Activated CD4-positive, alpha-beta T cell treated with anti-CD3 and anti-CD28 coated beads for 48 hours (primary cell): ENCODE measurements at places on chromosomes 12 and 14.

DNA sequence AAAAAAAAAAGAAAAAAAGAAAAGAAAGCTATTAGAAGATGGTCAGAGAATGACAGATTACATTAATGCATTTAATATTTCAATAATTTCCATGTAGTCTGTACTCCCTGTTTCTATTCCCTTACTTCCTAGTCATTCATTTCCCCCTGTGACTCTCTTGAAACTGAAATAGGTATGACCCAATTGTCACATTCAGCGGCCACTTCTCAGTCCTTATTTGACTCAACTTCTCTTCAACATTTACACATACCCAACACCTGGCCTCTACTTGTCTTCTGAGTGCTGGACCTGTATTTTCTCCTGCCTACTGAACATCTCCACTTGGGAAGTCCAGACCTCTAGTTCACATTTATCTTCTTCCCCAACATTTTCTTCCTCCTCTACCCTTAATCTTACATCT is 7.2 kb downstream of the EEA1 start:
- DNase-seq, result peak; percentile 19

DNA sequence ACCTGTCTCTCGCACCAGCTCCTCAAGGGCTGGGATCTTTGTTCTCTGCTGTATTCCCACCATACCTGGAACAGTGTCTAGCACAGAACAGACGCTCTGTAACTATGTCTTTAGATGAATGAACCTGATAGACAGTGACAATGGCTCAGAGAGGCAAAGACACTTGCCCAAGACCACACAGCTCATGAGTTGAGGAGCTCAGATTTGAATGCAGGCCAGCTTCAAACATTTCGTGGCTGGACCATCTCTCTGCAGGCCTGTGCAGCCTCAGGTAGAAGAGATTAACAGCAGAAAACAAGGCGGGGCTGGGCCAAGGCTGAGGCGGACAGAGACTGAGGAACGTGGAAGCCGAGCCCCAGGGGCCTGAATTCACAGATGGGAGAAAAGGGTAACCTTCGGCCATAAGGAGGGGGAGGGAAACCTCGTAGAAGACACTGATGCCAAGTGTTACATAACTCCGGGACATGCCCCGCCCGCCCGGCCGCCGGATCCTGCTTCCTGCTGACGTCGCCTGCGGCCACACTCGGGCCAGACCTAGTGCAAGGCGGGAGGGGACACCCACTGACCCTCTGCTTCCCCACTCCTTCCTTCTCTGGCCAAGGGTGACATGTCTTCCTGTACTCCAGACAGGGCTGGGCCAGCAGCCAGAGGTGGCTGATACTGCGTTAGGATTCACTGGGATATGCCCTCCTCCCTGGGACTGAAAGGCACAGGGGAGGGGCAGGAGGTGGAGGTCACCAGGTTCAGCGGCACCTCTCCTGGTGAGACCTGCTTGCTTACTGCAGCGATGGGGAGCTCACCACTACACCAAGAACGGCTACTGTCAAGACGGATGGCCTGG is 86.8 kb downstream of the RFLNA start:
- no peak for DNase-seq

- DNase-seq, result no peak
These were observed 30.7 kb downstream of the HVCN1 start for GRCh38 chr12:110658242-110658641.

DNA sequence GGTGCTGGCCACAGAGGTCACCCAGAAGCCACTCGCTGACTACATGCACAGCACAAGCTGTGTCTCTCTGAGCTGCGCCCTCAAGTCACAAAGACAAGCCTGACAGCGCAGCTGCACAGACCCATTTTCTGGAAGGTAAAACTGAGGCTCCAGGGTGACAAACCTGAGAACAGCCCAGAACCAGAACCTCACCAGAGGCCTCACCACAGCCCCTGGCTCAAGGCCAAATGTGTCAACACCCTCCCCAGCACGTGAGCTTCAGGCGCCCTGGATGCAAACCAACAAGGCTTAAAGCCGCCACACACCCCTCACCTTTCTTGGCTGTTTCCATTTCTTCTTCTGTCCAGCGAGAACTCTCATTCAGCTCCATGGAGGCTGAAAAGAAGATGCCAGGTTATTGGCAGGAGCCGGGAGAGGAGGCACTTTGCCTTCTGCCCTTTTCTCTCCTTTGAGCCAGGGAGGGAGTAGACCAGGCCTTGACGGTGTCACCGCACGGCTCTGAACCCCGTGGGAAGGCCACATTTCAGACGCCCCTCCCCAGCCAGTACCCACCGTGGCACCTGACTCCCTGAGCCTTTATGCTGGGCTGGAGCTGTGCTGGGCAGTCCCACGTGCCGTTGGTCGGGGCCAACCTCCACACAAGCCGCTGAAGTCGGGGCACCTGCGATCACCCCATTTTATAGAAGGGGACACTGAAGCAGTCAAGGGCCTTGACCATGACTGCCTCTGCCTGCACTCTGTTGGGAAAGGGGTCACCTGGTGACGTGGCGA is 103.1 kb downstream of the RFLNA start:
- DNase-seq, result no peak

- DNase-seq, result no peak
These were observed 458.3 kb downstream of the ETNK1 start for GRCh38 chr12:23083267-23083666.

GRCh38 chr14:77989441-77989991 is 180.7 kb upstream of the NRXN3 start:
- DNase-seq, result no peak

- no peak for DNase-seq
These were observed 7.1 kb upstream of the BHLHE41 start for GRCh38 chr12:26131936-26132335.

DNA sequence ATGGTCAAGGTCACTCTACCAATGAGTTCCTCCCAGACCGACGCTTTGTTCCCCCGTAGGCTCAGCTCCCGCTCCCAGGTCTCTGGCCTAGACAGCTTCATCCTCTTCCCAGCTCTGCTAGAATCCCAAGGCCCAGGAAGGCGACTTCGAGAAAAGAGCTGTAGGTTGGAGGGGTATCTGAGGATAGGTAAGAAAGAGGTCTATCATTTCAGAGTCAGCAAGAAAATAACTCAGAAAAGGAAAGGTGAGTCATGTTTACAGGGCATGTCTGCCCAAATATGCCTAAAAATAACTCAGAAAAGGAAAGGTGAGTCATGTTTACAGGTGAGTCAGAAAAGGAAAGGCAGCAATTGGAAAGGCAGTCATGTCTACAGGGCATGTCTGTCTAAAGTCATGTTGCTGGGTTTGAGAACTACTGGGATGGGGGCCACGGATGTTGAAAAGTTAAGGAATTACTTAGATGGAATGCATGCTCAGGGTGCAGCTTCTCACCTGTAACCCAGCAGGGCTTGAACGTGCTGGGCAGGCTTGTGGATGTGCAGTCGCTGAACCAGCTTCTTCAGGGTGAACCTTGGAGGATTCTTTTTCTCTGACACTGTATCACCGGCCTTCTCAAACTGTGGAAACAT is 12.2 kb downstream of the TEP1 start:
- peak; percentile 27 for DNase-seq

DNA sequence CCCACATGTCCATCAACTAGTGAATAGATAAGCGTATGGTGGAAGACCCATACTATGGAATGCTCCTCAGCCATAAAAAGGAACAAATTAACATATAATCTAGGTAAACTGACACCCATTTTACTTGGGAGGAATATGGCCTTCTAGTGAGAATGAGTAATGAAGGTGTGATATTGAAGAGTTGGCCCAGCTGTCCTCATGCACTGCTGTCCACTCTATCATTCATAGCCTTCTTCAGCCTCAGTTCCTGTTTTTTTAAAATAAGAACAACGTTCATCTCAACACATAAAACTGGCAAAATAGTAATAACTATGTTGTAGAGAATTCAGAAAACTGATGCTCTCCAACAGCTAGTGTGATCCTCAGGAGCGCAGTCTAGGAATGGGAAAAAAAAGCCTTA is 26.5 kb upstream of the OXA1L start:
- DNase-seq, result no peak

DNA sequence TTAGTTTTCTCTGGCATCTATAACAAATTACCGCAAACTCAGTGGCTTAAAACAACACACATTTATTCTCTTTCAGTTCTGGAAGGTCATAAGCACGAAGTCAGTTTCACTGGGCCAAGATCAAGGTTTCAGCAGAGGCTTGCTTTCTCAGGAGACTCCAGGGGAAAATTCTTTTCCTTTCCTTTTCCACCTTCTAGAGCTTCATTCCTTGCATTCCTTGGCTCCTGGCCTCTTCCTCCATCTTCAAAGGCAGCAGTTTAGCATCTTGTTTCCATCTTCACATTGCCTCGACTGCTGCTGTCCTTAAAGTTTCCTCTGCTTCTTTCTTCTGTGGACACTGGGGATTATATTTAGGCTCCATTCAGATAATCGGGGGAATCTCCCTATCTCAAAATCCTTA is 106.1 kb downstream of the PDE3A start:
- no peak for DNase-seq

- DNase-seq, result no peak
These were observed 185.4 kb downstream of the TMTC2 start for GRCh38 chr12:82872088-82872487.

DNA sequence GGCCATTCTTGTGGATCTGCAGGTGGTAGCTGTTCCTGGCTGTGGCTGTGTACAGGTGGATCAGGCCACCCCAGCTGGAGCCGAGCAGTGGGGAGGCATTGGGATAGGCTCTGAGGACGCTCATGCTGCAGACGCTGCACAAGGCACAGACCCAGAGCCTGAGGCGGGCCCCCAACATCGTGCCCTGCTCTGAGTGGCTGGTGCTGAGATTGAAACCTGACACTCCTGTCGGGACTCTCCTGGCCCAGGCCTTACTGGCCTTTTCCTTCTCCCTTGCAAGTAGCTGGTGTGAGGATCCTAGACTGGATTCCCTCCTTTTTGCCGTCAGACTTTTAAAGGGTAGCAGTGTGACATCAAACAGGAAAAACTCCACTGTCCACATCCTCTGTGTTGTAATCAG is at the start of gene FGF23:
TSS of gene FGF23 (minus strand) at position 308 of the 400 bp plus-strand sequence. CDS start at position 178, 130 bp downstream.
- no peak for DNase-seq

DNA sequence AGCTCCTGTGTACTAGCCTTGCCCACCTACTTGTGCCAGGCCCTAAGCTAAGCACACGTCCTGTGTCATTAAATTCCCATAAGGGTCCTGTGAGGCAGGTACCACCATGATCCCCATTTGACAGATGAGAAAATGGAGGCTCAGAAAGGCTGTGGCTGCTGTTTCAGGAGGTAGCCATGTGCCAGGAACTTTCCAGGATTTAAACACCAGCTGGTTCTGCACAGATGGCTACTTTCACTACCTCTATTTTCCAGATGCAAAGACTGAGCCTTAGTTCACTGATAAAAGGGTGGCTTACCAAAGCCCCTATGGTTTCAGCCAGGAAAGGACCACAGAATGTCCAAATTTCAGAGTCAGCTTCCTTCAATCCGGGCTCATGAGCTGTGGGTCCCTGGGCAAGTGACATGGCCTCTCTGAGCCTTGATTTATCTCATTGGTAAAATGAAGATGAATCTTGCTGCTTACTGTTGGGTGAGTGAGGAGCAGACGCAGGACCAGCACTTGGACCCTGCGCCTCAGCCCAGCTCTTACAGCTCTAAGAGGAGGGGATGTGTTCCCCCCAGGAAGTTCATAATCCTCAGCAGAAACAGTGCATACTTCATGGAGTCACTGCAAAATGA is 23.5 kb downstream of the CMKLR1 start:
- DNase-seq, result no peak

GRCh38 chr14:96167224-96168148 is 37.2 kb upstream of the BDKRB2 start:
- no peak for DNase-seq

- DNase-seq, result no peak
These were observed 71.1 kb upstream of the MDM1 start for GRCh38 chr12:68403296-68403695.

DNA sequence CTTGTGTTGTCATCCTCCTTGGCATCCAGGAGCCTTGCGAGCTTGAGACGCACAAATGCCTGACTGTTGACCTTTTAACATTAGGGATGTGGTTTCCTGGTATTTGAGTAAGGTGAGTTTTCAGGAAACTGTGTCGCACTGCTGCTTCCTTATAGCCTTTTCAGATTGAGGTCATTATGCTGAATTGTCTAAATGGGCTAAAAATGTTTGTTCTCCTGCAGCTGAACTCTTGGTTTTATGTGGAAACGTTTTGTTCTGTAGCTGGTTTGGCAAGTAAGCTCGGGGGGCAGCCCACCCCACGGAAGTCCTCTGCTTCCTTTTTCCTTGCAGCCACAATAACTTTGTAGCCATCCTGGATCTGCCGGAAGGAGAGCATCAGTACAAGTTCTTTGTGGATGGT is 5.7 kb downstream of the PRKAB1 start:
- no peak for DNase-seq

DNA sequence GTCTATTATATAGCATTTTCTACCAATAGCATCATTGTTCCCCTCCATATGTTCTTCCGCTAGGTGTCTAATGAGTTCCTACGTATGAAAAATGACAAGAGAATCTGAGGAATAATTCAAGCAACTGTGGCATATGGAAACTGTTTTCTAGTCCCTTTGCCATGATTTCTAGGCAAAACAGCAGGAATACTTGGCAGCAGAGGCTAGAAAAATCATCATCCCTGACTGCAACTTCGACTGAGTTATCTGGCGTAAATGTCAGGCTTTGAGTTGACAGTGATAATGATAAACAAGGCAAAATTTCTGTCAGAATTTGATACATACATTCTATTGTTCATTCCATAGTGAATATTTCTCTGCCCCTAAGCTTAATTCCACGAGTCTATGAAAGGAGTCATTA is 572.8 kb upstream of the USP15 start:
- no peak for DNase-seq
